ENCODE measurements at places on chromosomes 1 and 21. TPM values are rescaled to one million over a fixed set of nuclear protein-coding genes. Genes with fewer than 3 reads are reported as not detected.

GRCh38 chr1:236287757-236288619, 6.2 kb upstream of the ERO1B start:
- peak; percentile 84 for DNase-seq

- no peak for DNase-seq
Observed at GRCh38 chr1:8589571-8589970, 227.9 kb downstream of the RERE start.

AK2 gene
- 159 TPM for total RNA-seq

C1orf210 gene
- 5.9 TPM for total RNA-seq

GRCh38 chr1:53678507-53678906, 60.5 kb downstream of the GLIS1 start:
- no peak for DNase-seq

- no peak for DNase-seq
Observed at GRCh38 chr1:206679738-206680211, 4.9 kb upstream of the MAPKAPK2 start.

DNA sequence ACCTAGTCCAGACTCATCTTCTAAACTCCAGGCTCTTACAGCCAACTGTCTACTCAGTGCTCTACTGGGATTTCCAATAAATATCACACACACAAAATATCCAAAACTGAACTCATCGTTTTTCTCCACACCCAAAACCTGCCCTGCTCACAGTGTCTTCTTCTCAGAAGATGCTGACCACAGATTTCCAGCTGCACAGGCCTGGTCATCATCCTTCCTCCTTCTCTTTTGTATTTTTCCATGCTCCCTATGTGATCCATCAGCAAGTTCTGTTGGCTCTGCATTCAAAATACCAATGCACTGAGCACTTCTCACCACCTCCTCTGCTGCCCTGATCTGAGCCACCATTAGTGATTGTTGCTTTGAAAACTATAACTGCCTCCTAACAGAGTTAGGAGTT, 159.5 kb upstream of the KAZN start:
- no peak for DNase-seq

DNA sequence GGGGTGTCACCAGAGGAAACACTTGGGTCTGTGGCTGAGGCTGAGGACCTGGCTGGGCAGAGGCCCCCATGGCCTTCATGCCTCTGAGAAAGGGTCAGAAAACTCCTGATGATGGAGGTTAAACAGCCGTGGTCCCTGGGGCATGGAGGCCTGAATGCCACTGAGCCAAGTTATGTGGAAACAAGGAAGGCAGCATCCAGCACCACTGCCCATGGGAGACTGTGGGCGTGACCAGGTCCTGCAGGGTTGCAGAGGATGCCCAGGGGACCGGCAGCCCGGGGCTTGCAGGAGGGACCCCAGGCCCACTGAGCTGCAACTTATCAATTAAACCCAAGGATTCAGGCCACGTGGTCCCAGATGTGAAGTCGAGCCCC, 18.9 kb upstream of the COL6A2 start:
- no peak for DNase-seq

DNAJC6 gene
- 2.2 TPM for total RNA-seq

- DNase-seq, result peak; percentile 79
Observed at GRCh38 chr1:23593556-23594148, 34.4 kb upstream of the ID3 start.

MYOC gene
- total RNA-seq, result not detected

PEX14 gene
- 23.9 TPM for total RNA-seq

GRCh38 chr1:54919367-54920359, 32.7 kb upstream of the DHCR24 start:
- no peak for DNase-seq

DNA sequence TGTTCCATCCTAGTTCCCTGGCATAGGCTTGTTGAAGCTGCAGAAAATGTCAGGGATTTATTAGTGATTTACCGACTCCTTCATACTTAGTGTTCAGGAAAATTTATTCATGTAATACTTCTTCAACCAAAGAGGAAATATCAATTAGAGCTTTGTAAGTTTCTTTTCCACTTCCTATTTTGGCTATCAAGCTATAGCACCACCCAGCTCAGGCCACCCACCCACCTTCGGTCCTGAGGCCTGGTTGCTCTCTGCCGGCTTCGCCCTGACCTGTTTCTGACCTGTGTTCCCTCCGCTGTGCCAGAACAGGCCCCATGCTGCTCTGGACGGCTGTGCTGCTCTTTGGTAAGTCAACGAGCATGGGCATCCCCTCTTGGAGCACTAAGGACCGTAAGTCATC, at the start of gene FCRL6:
Gene FCRL6, plus strand, starts transcription at position 250 of the 400 bp plus-strand sequence. Its CDS starts 65 bp downstream, at position 315.
- DNase-seq, result no peak

DNA sequence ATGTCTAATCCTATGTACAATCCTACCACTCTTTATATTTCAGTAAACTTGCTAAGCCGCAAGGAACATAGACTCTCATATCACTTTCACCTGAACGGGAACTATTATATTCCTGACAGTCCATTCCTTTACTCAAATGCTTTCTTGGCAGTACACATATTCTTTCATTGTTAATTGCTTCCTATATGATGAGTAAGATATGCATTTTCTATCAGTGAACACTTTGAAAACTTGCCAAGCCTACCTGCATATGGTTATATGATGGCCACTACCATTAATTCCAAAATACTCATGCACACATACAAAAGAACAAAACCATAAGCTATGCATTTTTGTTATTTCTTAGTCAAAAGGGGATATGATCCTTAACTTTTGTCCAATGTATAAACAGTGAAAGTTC, 341.5 kb downstream of the VAV3 start:
- DNase-seq, result no peak

SLC16A4 gene
- 0.17 TPM for total RNA-seq

DNA sequence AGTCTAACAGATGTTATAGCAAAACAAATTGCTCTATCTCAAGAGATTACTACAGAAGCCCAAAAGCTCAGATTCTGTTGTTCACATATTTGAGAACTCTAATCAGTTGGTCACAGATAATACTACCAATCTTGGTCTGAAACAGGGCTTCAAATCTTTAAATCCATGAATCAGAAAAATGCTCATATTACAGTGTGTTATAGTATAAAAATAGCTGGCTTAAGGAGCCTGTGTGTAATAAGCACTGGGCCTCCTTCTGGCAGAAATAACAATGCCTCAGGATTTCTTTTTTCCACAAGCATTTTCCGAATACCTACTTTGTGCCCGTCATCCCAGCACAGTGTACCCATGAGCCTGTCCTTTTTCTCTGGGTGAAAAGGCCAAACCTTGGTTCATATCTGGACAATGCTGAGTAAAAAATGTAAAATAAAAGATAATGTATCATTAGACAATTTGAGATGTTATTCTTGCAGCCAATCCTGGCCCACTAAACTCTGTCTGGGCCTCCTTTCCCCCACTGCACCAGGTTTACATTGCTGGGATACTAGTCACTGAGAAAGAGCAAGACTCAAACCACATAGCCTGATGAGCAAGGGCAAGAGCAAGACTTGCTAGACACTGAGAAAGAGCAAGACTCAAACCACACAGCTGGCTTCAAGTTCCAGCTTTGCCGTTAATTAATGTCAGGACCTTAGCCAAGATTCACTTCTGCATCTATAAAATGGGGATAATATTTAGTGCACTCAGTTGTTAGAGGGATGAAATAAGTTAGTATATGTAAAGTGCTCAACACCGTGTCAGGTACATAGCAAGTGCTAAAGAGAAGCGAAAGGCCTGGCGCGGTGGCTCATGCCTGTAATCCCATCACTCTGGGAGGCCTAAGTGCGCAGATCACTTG, 17.0 kb upstream of the ADAR start:
- DNase-seq, result no peak

CDK11B gene
- total RNA-seq, result 33.3 TPM

GRCh38 chr1:225559326-225559725, 93.6 kb downstream of the ENAH start:
- no peak for DNase-seq

DNA sequence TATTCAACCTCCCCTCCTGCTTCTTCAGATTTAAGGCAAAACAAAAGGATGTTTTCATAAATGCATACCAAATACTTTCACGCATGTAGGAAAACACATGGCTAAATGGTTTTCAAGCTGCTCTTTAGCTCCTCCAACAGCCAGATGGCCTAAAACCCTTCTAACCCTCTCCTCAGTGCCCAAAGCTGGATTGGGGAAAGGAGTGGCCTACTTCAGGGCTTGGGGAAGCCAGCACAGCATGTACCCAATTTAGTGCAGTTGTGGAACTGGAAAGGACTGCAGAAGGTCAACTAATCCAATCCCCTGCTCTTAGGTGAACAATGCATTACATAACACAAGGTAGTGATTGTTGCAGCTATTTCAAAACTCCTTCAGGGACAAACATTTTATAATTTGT, 9.3 kb downstream of the F5 start:
- DNase-seq, result no peak

DNA sequence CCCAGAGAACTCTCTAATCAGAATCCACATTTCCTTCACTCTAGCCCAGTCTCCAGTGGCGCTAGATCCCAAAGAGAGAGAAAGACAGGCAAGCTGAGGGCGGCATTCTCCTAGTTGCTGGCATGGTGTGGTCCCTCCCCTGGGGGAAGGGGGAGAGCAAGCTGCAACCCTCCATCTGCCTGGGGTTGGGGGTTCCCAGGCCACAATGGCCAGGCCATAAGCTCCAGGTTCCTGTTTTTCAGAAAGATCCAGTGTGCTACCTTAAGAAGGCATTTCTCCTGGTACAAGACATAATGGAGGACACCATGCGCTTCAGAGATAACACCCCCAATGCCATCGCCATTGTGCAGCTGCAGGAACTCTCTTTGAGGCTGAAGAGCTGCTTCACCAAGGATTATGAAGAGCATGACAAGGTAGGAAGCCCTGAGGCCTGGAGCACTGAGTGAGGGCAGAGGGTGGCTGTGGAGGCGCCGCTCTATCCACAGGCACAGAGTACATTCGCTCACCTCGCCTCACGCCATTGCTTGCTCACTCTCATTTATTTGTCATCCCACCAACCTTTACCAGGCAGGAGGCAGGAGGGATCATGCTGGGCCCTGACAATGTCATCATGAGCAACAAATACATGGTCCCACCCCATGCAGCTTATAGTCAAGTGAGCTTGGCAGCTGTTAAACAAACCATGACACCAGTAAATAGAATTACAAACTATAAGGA, 6.6 kb downstream of the CSF1 start:
- no peak for DNase-seq

DNA sequence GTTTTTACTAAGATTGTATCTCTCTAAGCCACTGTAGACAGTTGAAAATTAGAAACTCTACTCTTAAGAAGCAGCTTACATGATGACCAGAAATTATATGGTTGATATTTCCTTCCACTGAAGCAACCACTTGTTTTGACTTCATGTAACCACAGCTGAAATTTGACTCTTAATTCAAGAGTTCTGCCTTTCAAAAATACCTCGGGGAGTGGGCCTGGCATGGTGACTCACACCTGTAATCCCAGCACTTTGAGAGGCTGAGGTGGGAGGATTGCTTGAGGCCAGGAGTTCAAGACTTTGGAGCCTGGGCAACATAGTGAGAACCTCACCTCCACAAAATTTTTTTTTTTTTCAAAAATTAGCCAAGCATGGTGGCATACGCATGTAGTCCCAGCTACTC, 4.3 kb downstream of the AMPD1 start:
- no peak for DNase-seq

DNA sequence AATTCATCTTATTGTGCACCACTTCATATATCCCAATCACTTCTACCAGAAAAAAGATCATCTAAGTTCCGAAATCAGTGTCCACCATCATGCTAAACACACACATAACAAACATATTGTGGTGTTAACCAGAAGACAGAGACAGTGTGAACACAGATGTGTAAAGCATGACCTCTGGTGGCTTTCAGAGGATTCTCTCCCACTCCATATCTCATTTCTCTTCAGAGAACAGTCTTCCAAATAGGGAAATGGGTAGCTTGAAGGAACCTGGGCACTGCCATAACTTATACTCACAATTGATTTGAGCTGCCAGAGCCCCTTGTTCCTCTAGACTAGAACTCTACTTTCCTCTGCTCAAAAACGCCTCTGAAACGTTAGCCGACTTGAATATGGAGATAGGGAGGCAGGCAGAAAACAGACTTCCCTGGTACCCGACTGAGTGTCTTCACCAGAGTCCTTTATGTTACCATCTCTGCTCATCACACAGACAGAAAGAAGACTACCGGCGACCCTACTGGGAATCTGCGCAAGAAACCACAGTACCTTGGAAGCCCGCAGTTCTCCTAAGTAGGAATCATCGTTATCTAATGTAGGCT, 1.8 kb upstream of the ELAPOR1 start:
- no peak for DNase-seq

GCSAML gene
- not detected for total RNA-seq

DNA sequence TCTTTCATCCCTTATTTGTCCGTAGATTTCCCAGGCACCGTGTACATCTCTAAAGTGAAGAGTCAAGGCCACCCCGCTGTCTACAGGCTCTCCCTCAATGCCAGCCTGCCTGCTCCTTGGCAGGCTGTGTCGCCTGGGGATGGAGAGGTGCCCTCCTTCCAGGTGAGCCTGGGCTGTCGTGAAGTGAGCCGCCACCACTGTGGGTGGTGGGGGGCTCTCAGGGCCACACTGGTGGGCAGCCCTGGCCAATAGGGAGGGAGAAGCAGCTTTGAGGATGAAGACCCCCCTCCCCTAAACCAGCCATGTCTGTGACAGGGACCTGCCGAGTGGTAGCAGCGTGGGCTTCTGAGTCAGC, 46.2 kb downstream of the DISP3 start:
- DNase-seq, result no peak

GRCh38 chr1:207938016-207938415, 27.1 kb upstream of the CD34 start:
- no peak for DNase-seq

FCRL5 gene
- total RNA-seq, result 1.1 TPM

- DNase-seq, result no peak
Observed at GRCh38 chr1:235908742-235909520, 42.2 kb upstream of the LYST start.

GIPC2 gene
- 0.90 TPM for total RNA-seq

DNA sequence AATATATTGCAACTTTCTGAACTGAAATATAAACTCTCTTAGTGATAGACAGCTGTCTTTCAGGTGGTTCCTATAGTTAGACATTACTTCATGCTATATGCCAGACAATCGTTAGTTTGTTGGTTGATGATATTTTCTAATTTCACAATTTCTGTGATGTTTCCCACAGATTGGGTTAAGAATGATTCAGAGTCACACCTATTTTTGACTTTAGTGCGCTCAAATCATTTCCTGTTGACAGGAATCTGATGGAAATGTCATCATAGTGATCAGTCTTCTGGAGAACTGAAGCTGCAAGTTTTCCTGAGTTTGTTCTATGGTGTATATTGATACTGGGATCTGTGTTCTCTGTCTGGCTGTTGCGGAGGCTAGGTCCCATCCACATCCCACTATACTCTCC, 119.7 kb downstream of the C1orf21 start:
- no peak for DNase-seq

DNA sequence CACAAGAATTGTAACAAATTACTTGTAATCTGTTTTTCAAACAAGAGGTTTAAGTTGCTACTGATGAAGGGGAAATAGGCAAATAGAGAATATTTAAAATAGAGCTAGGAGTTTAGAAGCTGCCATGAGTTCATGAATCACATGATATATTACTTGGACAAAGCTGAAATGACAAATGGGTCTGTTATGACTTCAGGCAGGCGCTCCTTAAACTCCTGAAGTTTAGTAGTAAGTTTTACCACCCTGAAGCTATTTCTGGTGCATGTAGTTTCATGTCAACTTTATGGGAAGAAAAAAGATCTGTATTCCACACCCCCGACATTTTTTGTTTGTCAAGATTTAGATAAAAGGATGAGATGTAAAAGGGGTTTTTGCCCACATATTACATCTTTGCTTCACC, 58.5 kb downstream of the PLA2G4A start:
- no peak for DNase-seq
